ENCODE measurements at places on chromosomes 3 and 15. TPM values are rescaled to one million over a fixed set of nuclear protein-coding genes. Genes with fewer than 3 reads are reported as not detected.

DNA sequence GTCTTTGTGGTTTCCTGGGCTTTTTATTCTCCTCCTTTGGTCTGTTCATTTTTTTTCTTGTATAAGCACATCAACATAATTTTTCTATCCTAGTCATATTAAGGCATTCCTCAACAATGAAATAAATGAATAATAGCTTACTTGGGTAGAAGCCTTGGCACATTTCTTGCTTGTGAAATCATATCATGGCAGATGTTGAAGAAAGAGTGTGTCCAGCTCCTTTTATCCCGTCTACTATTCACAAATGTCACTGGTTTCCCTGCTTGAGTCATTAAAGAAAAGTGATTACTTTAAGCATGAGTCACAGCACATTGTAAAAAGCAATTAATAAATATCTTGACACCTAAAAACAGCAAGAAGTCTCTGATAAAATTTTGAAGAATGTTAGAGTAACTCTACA lies 42.1 kb downstream of the MINAR1 start:
- no peak overlapping the region for H3K27ac ChIP-seq
- DNase-seq = no peak
- peaks cover 5% of the 10 kb centered on the region for H3K27me3 ChIP-seq
- H3K4me1 ChIP-seq = no peaks in the 10 kb centered on the region

GRCh38 chr15:75200765-75201615 lies 692 bp upstream of the C15orf39 start:
- H3K27me3 ChIP-seq = no peaks in the 10 kb centered on the region
- H3K4me1 ChIP-seq = peaks cover 60% of the 10 kb centered on the region
- no peak for DNase-seq

- no peaks in the 10 kb centered on the region for H3K4me1 ChIP-seq
- no peak overlapping the region for H3K4me3 ChIP-seq
- no peak overlapping the region for H3K27ac ChIP-seq
- H3K27me3 ChIP-seq = no peaks in the 10 kb centered on the region
Observed at GRCh38 chr3:134922101-134922500, 127.0 kb downstream of the EPHB1 start.

GRCh38 chr15:57031605-57032004 lies 113.2 kb downstream of the TCF12 start:
- peak overlapping the region; percentile 42 for H3K27ac ChIP-seq
- peak; percentile 59 for DNase-seq
- H3K4me1 ChIP-seq = no peaks in the 10 kb centered on the region
- no peaks in the 10 kb centered on the region for H3K36me3 ChIP-seq
- no peaks in the 10 kb centered on the region for H3K27me3 ChIP-seq

FBXW12 gene
- 0.28 TPM for total RNA-seq
